ENCODE measurements at places on chromosomes 12 and 14.

DNA sequence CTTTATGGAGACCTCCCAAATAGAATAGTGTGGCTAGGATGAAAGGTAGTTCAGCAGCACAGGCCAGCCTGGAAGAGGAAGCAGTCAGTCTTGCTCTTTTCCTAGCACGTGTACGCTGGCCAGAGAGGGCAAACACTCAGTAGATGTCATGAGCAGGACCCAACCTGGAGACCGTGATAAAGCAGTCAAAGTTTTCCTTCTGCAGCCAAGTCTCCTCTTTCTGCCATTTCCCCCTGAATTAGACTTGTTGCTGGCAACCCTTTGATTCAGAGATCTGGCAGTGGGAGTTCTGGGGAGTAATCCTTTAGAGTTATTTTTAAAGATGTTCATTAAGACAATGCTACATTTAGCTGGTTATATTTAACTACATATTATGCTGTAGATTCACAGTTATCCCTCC, 183.7 kb downstream of the EXOC5 start:
- DNase-seq, result no peak

DNA sequence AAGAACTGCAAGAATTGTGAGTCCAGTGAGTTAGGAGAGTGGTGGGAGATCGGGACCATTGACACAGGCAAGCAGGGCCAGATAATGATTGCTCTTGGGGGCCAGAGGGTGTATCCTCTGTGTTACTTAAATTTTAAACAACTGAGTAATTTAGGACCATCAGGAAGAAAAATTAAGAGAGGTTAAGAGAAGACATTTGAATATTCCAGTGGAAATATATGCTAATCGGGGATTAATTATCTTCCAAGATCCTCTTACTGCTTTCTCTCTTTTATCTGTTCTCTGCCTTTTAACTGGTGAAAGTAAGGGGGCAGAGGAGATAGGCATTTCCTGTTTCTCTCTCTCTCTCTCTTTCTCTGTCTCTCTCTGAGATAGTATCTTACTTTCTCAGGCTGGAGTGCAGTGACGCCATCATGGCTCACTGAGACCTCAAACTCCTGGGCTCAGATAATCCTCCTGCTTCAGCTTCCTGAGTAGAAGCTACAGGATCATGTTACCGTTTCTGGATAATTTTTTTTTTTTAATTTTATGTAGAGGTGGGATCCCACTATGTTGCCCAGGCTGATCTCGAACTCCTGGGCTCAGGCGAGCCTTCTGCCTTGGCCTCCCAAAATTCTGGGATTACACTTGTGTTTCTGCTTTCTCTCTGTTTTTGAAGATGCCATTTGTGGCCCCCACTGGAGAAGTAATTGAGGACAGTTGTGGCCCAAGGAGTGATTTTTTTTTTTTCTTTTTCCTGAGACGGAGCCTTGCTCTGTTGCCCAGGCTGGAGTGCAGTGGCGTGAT, 85.1 kb downstream of the DIP2B start:
- no peak for DNase-seq

DNA sequence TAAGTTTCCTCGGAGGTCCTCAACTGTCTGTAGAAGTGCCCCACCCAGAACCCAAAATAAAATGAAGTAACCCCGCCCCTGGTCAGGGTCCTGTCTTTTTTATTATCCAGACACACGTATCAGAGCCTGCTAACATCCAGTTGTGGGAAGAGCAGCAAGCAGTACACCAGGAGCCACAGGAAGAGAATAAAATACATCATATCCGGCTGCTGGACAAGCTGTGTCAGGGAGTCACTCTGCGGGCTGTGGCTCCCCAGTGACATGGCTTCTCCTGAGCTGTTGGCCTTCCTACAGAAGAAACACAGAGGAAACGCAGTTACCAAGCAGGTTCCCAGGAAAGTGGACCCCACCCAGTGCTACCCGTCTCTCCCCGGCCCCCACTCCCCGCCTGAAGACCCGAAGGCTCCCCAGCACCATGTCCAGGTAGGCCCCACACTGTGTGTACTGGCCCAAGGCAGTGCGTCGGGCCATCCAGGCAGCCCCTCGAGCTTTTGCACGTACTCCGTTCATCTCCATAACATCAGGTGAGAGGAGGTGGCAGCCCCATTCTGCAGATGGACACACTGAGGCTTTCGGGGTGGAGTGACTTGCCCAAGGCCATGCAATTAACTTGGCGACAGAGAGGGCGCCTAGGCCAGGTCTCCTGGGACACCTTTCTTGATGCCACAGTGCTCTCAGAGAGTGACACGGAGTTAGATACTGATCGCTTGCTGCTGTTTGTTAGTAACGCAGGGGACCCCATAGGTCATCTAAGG, 34.3 kb upstream of the DICER1 start:
- no peak for DNase-seq

GRCh38 chr14:50756300-50756699, 74.7 kb downstream of the NIN start:
- no peak for DNase-seq

DNA sequence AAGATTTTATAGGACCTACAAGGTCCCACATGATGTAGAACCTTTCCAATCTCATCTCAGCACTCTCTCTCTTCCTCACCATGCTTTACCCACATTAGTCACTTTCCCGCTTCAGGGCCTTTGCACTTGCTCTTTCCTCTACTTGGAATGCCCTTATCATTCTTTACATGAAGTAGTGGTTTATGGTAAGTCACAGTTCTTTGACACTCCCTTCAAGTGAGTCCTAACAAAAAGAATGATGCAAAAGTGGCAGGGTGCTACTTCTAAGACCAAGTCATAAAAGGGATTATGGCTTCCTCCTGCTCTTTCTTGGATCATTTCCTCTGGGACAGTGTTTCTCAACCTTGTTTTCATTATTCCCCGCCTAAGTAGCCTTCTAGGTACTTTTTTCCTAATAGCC, 13.1 kb downstream of the TMBIM4 start:
- no peak for DNase-seq

- DNase-seq, result no peak
Measured at GRCh38 chr12:27336282-27336653, 3.6 kb downstream of the BMAL2 start.

- no peak for DNase-seq
Measured at GRCh38 chr12:84397263-84397662, 515.3 kb downstream of the SLC6A15 start.

- DNase-seq, result no peak
Measured at GRCh38 chr14:91844029-91844428, 23.3 kb downstream of the TC2N start.

DNA sequence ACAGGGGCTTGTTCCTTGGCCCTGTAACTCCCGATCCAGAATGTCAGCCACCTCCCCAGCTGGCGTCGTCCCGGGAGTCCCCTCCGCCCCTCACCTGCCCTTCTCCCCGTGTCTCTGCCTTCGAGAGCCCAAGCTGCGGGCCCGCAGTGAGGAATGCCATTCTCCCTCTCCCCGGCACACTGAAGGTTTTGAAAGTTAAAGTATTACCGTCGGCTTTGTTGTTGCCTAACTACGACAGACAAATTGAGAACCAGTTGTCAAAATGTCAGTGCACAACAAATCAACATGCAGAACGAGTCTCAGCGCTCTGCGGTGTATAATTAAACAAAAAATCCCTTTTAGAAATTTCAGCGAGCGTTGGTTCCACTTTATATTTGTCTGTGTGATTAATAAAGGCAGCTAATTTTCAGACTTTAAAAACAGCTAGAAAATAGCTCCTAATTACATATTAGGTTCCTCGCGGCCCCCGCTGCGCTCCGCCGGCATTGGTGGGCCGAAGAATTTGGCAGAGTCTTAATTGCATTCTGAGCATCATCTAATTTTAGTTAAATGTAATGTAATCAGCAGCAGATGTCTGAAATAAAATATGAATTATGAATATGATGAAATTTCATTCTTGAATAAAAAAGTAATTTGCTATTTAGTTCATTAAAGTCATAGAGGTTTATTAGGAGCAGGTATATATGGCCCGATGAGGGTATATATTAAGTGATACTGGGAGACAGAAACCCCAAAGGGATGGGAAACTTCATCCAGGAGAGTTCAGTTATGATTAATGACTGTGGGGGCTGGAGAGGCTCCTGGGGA, 40.3 kb downstream of the MVK start:
- no peak for DNase-seq

- no peak for DNase-seq
Measured at GRCh38 chr12:68279227-68280054, 26.0 kb upstream of the IL22 start.

GRCh38 chr12:118358612-118359540, 13.8 kb downstream of the TAOK3 start:
- DNase-seq, result no peak

GRCh38 chr12:57745485-57745881, 644 bp downstream of the TSPAN31 start:
- no peak for DNase-seq

DNA sequence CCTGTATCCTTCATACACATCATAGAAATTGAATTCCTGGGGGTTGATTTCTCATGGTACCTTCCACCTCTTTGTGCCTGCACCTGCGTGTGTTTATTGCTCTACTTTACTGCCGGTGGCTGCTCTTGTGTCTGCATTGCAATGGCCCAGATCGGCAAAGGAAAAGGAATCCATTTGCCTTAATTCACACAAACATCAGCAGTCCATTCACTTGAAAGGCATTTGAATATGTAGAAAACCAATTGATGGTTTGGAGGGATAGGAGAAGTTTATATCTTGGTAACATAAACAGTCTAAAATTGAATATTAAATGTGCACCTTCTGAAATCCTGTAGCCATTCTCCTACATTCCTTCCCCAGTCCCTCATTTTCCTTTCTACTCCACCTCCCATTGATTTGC, 74.0 kb downstream of the SNAPC1 start:
- no peak for DNase-seq

DNA sequence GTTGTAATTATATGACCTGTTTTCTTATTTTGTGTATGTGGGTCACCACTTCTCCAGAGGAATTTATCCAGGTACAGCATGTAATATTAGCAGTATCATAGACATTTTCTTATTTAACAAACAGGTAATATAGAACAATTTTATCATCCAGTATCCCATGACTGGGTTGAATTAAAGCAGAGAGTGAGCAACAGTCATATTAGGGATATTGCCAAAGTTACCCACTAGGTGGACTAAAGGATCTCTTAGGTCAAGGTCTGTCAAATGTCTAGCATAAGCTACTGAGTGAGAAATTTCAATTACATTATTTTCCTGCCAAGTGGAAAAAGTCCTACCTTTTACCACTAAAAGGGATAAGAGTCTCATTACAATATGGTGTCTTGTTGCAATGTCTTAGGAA, 62.1 kb upstream of the TRIM9 start:
- DNase-seq, result no peak

DNA sequence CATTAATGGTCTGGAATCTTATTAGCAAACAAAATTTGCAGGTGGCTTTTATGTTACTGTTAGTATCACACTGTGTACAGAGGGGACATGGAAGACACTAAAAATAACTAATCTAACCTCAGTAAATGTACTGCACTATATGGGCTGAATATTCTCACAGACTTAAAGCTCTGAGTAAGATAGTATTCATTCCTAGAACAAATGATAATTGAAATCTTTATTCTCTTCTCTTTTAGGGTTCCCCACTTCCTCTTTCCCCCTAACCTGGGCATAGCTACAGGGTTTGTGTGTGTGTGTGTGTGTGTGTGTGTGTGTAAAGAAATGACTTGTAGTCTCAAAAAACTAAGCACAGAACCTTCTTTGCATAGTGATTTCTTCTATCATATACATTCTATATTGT, 21.4 kb upstream of the HECTD1 start:
- peak; percentile 23 for DNase-seq

DNA sequence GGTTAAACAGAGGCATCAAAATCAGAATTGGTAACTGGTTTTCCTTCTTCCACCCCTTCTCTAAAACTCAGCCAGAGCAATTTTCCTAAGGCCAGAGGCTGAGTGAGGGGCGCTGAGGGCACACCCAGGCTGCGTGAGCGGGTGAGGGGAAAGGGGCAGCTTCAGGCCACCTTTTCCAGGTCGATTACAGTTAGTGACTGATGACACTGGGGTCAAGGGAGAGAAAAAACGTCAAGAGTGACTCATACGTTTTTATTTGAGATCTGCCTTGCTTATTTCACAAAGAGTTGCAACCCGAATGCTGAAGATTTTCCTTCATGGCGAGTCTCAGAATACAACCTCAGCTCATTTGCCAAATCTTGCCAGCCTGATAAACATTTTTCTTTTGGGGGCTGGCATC, 46.7 kb upstream of the EVL start:
- DNase-seq, result no peak

DNA sequence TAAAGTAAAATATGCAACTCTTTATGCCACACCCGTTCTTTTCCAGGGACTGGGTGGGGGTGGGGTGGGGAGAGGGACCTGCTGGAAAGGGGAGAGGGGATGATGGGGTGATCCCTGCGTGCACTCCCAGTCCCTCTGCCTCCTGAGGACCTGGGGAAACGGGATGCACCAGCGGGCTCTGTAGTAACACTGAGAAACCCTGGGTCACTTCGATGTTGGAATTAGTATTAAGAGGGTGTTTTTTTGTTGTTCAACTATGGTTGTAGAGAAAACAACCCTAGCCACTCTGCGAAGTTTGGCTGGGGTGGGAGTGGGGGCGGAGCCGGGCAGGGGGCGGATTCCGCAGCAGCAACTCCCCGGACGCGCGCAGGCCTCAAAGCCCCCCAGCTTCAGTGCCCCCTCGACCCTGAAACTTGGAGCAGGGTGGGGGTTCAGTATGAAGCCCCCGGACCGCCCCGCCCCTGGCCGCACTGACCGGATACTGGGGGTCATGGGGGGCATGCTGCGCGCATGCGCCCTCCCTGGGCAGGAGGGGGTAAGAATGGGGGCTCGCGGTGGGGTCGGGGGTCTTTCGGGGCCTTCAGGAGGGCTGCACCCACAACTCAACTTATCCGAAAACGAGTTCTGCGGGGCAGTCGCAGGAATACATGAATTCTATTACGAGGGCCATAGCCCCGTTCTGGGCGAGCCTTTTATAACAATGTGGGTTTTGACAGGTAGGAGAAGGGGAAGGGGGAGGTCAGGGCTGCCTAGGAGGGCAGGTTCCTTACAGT, 1.3 kb upstream of the ARHGEF25 start:
- no peak for DNase-seq

- DNase-seq, result peak; percentile 46
Measured at GRCh38 chr12:75480469-75480949, at the start of gene GLIPR1. Gene GLIPR1 (plus strand): TSS chr12:75480755. CDS start chr12:75480881, 126 bp downstream.

DNA sequence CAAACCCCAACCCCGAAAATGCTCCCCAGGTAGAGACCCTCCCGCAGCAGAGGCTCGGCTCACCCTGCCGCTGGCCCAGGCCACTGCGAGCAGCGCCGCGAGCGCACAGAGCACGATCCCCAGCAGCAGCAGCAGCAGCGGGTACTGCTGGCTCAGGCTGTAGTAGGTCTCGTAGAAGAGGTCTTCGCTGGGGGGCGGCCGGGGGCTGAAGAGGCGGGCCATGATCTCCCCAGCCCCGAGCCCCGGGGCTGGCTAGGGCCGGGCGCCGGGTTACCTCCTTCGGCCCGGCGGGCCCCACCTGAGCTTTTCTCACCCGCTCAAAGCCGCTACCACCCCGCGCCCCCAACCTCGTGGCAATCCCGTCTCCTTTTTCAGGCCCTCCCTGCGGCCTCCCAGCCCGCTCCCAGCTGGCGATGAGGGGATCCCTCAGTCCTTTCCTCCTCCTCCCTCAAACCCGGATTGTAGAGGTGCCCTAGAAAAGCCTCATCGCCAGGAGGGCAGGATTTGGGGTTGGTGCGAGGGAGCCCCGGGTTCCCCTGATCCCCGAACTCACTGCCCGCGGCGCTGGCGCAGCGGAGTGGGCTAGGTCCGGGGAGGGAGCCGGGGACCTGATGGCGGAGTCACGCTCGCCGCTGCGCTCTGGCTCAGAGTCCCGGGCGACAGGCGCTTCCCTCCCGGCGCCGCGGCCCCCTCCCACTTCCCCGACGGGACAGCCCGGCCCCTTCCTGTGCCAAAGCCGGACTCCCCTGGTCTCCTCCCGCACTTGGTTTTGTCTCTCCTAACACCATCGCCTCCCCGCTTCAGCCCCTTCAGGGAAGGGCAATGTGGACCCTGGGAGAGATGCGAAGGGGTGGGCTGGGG, at the start of gene ADCY4:
Gene ADCY4, minus strand, starts transcription at position 641 of the 861 bp plus-strand sequence. Its CDS starts 419 bp downstream, at position 222.
- no peak for DNase-seq

- DNase-seq, result no peak
Measured at GRCh38 chr12:9184276-9184675, 23.9 kb downstream of the PZP start.
